ENCODE measurements at places on chromosomes 7 and 10.
A peak's percentile ranks its signal among the peaks of the same experiment; 100 is the strongest.

GRCh38 chr10:22560913-22561239, 153.5 kb downstream of the PIP4K2A start:
- no peak for DNase-seq

GRCh38 chr10:38038932-38039245, 28.4 kb downstream of the ZNF33A start:
- DNase-seq = no peak

DNA sequence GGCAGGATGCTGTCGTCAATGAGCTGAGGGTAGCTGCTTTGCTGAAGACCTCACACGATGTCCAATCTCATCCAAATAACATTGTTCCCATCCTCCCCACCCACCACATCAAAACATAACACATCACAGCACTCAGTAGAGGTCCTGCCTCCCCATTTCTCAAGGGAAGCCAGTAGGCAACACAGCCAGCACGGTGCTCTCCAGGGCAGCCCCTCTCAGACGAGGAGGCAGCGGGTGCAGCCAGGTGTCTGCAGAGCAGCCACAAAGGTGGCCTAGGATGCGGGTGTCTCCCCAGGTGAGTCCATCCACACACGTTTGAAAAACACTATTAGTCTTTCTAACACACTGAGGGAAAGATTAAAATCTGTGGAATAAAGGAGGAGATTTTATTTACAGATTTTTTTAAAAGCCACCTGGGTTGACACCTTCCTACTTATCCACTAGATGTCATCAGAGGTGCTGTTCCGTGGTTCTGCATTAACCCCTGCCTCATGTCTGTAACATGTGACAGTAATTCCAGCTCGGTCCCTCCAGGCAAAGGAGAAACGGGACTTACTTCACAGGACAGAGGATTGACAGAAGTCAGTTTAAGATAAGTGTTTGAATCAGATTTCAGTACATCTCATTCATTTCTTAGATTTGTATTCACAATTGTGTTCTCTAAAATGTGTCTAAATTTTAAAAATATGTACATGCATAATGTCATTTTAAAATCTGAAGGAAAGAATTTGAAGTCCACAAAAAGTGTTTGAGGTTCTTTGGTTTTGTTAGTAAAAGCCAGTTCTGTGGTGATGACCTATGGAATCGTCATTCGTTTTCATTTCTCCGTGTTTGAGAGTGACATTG, 68.0 kb downstream of the LANCL2 start:
- peak; percentile 71 for DNase-seq

- DNase-seq = no peak
These were observed 123.7 kb downstream of the IMMP2L start for GRCh38 chr7:111438369-111439289.

- no peak for DNase-seq
These were observed 54.2 kb downstream of the DIP2C start for GRCh38 chr10:635088-635861.

- peak; percentile 18 for DNase-seq
These were observed 38.2 kb upstream of the BET1 start for GRCh38 chr7:94042381-94042780.

DNA sequence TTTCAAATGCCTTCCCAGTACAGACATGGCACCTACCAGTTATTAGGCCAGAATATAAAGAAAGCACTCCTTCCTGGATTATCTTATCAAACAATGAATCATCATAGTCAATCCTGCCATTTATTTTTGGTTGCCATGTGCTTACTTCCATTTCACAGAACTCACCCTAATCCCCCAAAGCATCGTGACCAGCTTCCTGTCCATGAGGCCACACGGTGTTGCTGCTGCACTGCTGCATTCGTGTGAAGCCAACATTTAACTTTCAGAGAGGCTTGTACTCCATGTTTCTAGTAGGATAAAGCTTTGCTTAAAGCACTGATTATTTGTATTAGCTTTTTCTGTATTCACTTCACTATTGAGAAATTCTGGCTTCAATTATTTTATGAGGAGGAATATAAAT, 14.4 kb downstream of the COL28A1 start:
- DNase-seq = no peak
